ENCODE measurements at places on chromosomes 2 and 18.
A peak's percentile ranks its signal among the peaks of the same experiment; 100 is the strongest.

GRCh38 chr18:80105369-80106167 is 3.5 kb upstream of the ADNP2 start:
- DNase-seq = no peak

- no peak for DNase-seq
Measured at GRCh38 chr2:202204855-202205254, 33.5 kb downstream of the SUMO1 start.

DNA sequence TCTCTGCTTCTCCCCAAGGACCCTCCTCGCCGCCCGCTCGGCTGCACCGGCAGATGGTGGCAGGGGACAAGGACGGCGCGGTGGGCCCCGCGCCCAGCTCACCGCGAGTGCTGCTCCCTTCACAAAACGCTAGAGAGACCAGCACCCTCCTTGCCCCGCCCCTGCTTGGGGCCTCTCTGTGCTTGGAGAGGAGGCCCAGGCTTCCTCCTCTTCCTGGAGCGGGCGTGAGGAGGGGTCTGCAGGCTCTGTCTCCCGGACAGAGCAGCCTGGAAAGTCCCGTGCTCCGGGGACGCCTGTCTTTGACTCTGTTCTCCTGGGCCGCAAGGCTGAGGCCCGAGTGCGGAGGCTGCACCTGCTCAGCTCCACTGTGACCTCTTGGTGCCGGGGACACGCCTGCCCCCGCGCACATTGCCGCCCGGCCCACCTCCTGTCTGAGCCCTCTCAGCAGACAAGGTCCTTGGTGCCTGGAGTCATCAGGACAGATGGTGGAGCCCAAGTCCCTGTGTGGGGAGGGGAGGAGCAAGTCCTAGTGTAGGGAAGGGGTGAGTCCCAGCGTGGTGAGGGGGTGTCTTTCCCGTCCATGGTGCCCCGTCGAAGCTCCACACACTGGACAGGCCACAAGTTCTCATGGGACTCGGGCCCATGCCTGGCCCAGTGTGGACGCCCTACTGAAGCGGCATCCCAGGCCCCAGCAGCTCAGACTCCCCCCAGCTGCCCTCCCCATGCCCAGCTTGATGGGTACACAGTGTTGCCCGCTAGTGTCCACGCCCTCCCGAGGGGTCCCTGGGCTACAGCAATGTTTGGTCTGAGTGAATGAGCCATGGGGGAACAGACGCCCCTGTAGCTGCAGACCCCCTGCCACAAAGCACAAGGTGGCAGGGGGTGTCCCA is 33.8 kb downstream of the RTP5 start:
- no peak for DNase-seq

DNA sequence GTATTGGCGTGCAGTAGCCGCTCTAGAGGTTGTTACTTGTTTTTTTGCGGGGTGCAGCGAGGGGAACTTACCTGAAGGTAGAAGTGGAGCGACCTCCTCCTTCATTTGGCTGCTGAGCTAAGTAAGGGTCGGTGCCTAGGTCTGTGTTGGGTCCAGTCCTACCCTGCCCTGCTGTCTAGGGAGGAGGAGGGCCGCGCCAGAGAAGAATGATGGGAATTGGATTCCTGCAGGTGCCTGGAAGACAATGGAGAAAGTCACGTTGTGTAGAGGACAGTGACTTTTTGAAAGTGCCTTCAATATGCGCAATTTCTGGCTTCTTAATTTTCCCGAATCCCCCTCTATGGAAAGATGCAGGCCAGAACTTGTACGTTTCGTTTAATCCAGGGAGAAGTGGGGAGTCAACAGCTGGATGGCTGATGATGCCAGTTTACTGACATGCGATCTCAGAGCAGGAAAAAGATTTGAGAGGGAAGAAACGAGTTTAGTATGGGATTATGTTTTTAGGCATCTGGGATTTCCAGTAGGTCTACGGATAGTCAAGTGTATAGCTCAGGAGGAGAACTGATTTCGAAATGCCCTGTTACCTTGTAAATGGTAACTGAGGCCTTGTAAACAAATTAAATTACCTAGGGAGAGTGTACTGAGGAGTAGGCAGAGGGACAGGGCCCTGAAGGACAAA is 653 bp downstream of the MRPS9 start:
- DNase-seq = peak; percentile 24

DNA sequence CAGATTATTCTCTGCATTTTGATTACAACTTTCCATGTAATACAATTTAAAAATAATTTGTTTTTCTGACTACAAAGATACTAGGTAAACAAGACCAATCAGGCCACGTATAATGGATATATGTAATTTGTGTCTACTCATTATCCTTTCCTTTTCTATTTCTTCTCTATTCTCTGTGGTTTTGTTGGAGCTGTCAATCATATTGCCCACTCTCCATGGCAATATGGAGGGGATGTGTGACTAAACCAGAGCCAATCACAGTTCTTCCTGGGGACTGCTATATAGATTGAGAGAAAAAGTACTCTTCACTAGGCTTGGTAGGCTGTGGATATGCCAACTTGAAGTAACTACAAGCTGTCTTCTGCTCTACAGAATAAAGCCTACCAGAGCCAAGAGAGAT is 144.7 kb downstream of the DNAH7 start:
- DNase-seq = no peak

DNA sequence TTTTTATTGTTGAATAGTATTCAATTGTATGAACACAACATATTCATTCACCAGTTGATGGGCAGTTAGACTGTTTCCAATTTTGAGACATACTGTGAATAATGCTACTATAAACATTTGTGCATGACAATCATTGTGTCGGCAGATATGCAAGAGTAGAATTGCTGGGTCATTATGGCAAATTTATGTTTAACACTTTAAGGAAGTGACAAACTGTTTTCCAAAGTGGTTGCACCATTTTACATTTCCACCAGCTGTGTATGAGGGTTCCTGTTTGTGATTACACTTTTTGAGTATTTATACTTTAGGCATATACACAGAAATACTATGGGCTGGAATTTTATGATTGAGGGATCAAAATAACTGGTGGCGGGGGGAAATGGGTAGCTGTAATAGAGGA is 61.2 kb downstream of the MAP4K3 start:
- no peak for DNase-seq

- no peak for DNase-seq
Measured at GRCh38 chr2:36886664-36887063, 79.7 kb downstream of the STRN start.

DNA sequence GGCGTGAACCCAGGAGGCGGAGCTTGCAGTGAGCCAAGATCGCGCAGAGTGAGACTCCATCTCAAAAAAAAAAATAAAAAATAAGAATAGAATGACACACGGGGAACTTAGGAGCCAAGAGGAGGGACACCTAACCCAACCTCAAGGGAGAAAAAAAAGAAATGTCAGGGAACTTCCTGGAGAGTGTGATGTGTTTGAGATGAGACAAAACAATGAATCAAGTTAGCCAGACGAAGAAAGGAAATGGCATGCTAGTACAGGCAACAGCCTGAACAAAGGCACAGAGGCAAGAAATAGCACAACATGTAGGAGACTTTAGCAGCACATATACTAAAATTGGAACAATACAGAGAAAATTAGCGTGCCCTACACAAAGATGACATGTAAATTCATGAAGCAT is 36.7 kb upstream of the PAPOLG start:
- DNase-seq = no peak

Measured in cerebellar cortex (tissue), 1 donor.